ENCODE measurements at places on chromosomes 13 and 19. TPM values are rescaled to one million over a fixed set of nuclear protein-coding genes. Genes with fewer than 3 reads are reported as not detected.

- DNase-seq = peak; percentile 89
Observed at GRCh38 chr19:45798995-45799517, 6.4 kb upstream of the DMWD start.

The GZMM gene
- total RNA-seq = 37.6 TPM

The OR4F17 gene
- total RNA-seq = not detected

GRCh38 chr19:8208119-8208921, 850 bp upstream of the CERS4 start:
- DNase-seq = no peak

DNA sequence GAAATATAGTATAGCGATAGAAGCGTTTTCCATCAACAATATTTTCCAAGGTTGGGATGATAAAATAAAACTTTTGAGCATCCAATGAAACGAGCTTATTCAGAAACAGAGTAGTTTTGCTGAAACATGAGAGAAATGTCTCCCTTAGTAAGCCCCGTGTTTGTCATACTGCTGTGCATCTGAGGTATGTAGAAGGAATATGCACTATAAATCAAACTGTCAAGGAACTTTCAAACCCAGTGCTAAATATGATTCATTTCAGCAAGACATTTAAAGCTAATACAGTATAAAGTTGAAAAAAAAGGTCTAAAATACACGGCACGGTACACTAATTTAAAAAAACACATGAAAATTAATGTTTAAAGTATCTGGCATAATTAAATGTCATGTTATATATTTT, 546.2 kb downstream of the SLITRK5 start:
- no peak for DNase-seq

GRCh38 chr13:21033856-21034602, 27.4 kb downstream of the LATS2 start:
- no peak for DNase-seq

DNA sequence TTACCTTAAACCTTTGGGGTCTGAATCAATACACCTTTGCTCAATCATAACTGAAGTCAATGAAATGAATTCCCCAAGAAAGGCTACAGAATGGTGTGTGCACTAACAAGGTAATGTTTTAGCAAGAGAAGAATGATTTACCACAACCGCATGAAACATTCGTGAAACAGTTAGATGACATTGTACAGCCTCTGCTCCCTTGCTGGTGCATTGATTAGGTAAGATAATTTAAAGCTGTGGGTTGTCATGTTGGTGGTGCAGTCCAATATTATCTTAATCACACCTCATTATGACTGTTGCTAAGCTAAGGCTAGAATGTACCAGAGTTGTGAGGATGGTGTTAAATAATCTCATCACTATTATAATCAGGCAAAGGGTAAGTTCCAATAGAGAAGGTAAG, 1673.2 kb upstream of the PRR20A start:
- DNase-seq = no peak

DNA sequence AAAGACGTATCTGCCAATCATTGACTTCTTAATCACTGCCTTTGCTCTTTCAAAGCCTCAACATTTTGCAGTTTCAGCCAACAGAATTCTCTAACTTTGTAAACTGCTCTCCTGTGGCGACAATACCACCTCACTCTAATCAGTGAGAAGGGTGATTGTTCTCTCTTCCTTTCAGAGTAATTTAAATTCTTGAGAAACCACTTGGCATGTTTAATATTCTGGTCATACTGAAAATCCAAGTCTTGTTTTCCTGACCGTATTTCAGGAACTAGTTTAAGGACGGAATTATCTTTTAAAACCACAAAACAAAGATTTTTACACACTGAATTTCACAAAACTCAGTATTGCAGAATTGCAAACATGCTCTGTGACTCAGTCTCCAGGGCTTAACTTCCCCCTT, 5.2 kb upstream of the CDC16 start:
- no peak for DNase-seq

GRCh38 chr19:4500841-4501591, 17.3 kb downstream of the PLIN4 start:
- no peak for DNase-seq

DNA sequence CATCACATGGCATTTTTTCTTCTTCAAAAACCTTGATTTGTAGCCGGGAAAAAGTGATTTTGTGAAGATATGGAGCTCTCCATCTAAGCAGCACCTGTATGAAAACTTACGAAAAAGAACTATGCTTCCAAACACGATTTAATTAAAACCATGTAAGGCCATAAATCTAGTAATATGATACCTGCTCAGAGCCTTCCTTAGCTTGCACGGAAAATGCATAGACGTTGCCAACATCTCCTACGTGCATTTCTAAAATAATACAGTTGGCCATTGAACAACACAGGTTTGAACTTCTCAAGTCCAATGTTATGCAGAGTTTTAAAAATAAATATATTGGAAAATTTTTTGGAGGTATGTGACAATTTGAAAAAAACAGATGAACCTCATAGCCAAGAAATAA, 59.1 kb upstream of the RNF113B start:
- DNase-seq = no peak

- peak; percentile 65 for DNase-seq
Observed at GRCh38 chr13:74243637-74244526, 109.7 kb upstream of the KLF12 start.

DNA sequence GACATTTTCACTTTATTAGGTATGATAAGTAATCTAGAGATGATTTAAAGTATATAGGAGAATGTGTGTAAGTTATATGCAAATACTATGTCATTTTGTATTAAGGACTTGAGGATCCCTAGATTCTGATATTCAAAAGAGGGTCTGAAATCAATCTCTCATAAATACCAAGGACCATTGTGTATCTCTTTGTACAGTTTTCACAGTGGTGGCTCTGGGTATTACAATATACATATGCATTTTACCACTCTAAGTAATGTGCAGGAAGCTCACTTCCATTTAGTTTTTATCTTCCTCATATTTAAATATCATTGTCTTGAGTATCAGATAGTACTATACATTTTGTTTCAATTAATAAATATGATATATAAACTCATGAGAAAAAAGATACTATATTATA, 862.6 kb upstream of the PCDH20 start:
- no peak for DNase-seq

DNA sequence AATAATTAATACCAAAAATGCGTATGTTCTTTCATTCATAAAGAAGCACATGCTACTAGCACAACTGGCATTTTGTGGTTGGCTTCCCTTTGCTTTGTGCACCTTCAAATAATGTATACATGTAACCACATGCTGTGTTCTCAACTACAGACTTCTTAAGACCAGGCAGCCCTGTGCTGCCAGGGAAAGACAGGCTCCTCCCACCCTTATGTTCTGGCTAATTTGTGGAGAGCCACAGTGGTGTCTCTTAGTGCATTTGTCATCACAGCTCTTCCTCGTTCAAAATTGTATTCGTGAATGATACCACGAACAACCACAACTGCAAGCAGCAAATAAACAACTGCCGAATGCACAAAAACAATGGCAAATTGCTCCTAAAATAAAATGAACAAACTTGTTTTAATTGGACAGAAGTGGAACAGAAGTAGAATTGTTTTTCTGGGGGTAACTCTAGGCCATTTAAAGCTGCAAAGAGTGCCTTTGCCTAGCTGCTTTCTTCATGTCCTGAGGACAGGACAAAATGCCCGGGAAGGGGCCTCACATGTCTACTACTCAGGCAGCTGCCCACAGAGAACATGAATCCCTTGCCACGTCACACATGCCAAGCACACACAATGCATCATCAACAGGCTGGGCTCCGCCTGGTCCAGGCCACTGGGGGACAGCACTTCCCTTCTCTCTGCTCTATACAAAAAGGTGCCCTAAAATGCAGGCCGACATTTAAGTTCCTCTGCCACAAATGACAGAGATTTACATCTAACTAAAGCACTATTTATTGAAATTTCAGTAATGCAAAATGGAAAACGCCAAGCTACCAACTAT, 21.7 kb downstream of the IRS2 start:
- peak; percentile 69 for DNase-seq

- DNase-seq = no peak
Observed at GRCh38 chr13:90238413-90238812, 1109.1 kb upstream of the MIR17HG start.

The DEDD2 gene
- total RNA-seq = 34.8 TPM

- DNase-seq = no peak
Observed at GRCh38 chr13:35005051-35005450, 63.0 kb downstream of the NBEA start.

DNA sequence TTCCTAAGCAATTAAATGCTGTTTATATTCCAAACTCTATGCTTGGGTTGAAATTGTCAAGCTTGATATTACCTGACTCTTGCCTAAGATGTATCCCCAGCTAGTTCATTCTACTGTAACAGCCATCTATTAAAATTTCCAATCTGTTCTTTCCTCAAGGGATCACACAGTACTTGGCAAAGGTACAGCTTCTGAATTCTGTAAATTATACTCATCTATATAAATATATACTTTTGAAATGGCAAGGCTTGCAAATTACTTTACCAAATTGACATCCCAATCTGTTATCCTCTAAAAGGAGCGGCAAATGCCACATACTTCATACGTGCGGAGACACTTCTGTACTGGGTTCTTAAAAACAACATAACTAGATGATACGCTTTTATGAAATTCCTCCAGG, 330.2 kb downstream of the DNAJC15 start:
- DNase-seq = no peak

The MUC16 gene
- total RNA-seq = not detected

- no peak for DNase-seq
Observed at GRCh38 chr19:45279587-45280192, 28.6 kb downstream of the MARK4 start.

The CAPS gene
- total RNA-seq = 4.1 TPM

DNA sequence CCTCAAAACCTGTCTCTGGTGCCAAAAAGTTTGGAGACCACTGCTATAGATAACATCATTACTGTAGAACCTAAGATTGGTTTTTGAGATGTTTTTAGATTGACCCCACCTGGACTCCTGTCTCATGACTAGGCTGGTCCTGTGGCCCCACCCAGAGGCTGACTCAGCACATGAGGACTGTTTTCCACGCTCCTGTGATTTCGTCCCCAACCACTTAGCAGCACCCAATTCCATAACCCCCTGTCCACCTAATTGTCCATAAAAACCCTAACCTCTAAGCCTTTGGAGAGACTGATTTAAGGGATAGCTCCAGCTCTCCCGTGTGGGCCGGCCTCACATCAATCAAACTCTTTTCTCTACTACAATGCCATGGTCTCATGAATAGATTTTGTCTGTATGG, 25.6 kb upstream of the GAS6 start:
- peak; percentile 40 for DNase-seq

The ICAM4 gene
- total RNA-seq = 0.71 TPM

GRCh38 chr13:30884543-30884942, 21.5 kb upstream of the MEDAG start:
- no peak for DNase-seq

The ZNF580 gene
- total RNA-seq = 38.3 TPM

DNA sequence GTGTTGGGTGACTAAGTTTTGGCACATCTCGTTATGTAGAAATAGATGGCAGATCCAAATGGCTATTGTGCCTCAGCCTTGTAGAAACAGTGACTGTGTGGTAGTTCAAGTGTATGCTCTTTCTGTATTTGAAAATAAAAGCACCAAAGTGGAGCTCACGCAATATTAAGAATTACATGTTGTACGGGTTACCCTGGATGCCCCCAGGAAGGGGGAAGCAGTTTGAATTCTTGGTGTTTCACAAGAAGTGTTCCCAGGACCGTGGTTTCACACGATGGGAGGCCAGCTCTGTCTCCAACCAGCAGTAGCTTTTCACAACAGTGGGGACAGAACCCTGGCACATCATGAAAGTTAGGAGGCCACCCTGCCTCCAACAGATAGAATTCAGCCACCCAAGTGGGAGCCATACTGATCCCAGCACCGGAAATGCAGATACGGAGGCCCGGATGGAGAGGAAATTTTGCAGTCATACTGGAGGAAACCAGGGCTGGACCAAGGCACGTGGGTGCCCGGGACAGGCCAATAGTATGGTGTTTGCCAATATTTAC, 8.9 kb downstream of the FLT1 start:
- DNase-seq = no peak
